Stimulated activated CD8-positive, alpha-beta memory T cell treated with anti-CD3 and anti-CD28 coated beads, Interleukin-7, amount 100 ng/mL, for 24 hours (primary cell): ENCODE measurements at places on chromosomes 7 and 10.
A peak's percentile ranks its signal among the peaks of the same experiment; 100 is the strongest.

DNA sequence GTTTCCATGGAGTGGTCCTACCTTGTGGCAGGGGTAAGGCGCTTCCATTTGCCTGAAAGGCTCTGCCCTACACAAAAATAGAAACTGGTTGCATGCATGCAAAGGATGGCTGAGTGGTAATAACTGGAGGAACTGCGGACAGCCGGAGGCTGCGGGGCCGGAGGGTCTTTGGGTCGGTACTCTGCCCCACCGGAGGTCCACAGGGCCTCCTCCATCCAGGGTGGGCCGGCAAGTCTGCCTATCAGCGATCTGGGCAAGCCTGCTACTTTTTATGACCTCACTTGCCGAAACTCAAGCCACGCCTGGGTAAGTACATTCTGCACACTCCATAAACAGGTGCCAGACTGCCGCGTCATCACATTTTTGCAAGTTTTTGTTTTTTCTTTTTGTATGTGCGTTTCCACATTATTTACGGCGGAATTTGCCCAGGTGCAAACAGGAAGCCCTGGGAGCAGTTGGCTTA lies 30.0 kb downstream of the TACC2 start:
- DNase-seq = no peak

DNA sequence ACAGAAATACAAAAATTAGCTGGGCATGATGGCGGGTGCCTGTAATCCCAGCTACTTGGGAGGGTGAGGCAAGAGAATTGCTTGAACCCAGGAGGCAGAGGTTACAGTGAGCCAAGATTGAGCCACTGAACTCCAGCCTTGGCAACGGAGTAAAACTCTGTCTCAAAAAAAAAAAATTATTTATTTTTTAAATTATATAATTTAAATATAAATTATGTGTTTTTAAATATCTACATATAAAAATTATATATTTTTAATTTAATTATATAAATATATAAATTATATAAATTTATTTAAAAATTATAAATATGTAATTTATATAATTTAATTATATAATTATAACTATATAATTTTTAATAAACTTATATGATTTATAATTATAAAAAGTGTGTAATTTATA lies 51.2 kb downstream of the PRKG1 start:
- no peak for DNase-seq

GRCh38 chr7:2527505-2528467 lies 8.2 kb downstream of the LFNG start:
- no peak for DNase-seq

DNA sequence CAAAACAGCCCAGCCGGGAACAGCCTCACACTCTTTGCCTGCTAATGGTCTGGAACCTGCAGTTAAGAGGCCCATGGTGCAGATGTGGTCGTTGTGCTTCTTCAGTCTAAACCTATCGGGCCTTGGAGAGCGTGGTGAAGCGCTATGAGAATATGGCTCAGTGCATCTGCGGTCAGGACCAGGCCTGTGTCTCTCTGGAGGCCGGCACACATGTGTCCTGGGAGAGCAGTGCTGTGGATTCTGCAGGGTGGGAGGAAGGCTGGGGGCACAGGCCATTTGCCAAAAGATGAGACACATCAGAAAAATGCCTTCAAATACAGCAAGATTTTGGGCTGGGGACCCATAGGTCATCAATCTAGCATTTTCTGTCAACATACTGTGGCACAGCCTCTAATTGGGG lies 231.5 kb upstream of the GLI3 start:
- no peak for DNase-seq

GRCh38 chr7:33694006-33694405 lies 211.3 kb upstream of the BMPER start:
- DNase-seq = no peak

DNA sequence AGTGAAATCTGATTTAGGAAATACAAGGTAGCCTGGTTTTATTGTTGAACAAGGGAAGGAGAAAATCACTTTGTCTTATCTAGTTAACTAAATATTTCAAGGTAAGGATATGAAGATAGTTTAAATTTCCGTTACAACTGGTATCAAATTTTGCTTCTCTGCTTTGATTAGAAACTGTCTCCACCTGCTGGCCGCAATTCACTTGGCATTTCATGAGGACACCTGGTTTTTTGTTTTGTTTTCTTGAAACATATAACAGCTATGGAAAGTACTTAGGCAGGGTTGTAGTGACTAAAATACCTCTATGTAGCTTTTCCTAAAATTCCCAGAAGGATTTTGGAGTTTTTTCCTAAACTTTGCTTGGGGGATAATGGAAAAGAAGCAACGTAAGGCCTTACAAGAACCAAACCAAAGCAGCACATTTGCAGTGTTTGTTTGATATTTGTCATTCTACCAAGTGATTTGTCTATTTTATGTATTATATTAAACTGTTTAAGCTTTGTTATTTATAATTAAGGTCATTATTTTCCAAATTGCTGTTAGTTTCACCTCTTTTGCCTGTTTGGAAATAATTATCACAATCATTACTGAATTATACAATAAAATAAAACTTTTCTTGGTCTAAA lies 73.6 kb downstream of the AHCYL2 start:
- DNase-seq = peak; percentile 13

- DNase-seq = no peak
Observed at GRCh38 chr10:111114758-111115500, 38.1 kb downstream of the ADRA2A start.

DNA sequence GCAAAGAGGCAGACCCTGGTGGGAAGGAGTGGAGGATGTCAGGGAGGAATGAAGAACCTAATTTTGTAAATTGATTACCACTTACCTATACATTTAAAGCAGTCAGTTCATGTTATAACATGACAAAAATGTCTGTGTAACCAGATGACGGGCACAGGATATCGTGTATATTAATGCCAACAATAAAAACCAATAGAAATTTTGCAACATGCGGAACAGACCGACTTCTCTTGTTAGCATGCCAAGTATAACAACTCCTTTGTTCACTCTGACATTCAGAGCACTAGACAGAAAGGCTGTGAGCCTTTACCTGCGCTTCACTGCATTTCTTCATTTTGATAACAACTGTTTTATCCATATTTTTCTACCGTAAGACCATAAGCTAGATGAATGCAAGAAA lies 29.9 kb downstream of the CDK6 start:
- DNase-seq = no peak

- no peak for DNase-seq
Observed at GRCh38 chr7:32890793-32891042, 842 bp downstream of the KBTBD2 start.

- no peak for DNase-seq
Observed at GRCh38 chr10:64101606-64102263, 580.5 kb downstream of the REEP3 start.

GRCh38 chr7:12152196-12152918 lies 58.7 kb upstream of the TMEM106B start:
- DNase-seq = no peak

DNA sequence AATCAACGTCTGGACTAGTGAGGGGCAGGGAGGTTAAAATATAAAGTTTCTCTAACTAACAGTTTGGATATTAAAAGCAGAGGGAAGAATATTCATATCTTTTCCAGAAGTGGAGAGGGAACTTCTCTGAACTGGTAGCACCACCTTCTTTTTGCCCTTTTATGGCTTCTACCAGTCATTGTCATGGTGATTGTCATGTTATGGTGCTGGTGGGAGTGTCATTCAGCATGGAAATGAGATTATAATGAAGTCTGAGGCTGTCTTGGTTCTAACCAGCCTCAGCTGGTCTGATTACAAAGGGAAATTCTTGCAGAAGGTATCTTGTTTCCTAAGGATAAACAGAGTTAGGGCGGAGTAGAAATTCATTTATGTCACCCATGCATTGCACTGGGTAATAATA lies 523.8 kb downstream of the ZWINT start:
- no peak for DNase-seq

GRCh38 chr10:95304463-95304862 lies 13.7 kb upstream of the PDLIM1 start:
- no peak for DNase-seq

DNA sequence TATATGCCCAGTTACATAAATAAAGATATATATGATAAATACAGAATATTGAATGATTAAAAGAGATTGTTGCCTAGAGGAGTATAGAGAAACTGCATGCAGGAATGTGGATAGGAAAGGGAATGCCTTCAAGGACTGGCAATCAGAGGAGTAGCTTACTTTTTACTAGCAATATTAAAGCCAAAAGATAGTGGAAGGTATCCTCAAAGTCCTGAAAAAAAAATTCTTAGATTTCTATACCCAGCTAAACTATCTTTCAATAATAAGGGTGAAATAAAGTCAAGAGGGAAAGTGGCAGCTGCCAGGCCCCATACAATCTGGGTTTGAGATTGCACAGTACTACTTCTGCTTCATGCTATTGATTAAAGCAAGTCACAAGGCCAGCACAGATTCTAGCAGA lies 733.2 kb downstream of the GATA3 start:
- no peak for DNase-seq
